ENCODE measurements at places on chromosomes 12 and 14.

- DNase-seq = no peak
Measured at GRCh38 chr12:39176356-39176755, 266.6 kb downstream of the KIF21A start.

- DNase-seq = no peak
Measured at GRCh38 chr14:53692451-53692850, 264.2 kb downstream of the BMP4 start.

- no peak for DNase-seq
Measured at GRCh38 chr14:51041883-51042282, 53.0 kb downstream of the TRIM9 start.

GRCh38 chr12:31859232-31859977 lies 99.8 kb upstream of the RESF1 start:
- DNase-seq = no peak

GRCh38 chr12:69897744-69898143 lies 72.7 kb downstream of the MYRFL start:
- DNase-seq = no peak

- DNase-seq = no peak
Measured at GRCh38 chr14:104513641-104514046, 65.9 kb upstream of the C14orf180 start.

DNA sequence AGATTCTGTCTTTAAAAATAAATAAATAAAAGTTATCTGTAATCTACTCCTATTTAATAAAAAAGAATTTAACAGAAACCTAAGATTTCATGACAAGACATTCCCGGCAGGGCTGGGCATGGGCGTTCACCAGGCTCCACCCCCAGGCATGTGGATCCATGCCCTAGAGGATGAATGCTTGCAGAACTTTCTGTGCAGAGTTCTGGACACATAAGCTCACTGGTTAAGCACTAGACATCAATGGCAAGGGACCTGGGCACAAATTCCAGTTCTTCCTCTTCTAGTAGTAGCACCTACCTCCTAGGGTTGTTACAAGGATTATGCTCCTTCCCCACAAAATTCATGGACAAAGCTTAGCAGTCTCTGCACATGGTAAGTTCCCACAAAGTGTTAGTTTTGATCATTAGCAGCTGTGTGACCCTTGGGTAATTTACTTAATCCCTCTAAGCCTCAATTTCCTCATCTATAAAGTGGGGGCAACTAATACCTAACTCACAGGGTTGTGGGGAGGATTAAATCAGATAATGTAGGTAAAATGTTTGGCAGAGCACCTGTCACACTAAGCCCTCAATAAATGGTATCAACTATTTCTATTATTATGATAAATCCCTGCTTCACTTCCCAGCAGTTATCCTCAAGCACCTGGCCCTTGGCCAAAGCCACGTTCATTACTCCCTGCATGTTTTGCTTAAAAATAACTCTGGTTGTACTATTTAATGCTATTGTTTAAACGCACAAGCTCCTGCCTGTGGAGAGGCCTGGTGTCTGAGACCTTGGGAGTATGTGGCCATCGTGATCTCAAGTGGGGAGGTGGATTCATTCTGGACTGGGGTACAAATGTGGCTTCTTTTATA lies 9.8 kb downstream of the GALNT6 start:
- DNase-seq = no peak

DNA sequence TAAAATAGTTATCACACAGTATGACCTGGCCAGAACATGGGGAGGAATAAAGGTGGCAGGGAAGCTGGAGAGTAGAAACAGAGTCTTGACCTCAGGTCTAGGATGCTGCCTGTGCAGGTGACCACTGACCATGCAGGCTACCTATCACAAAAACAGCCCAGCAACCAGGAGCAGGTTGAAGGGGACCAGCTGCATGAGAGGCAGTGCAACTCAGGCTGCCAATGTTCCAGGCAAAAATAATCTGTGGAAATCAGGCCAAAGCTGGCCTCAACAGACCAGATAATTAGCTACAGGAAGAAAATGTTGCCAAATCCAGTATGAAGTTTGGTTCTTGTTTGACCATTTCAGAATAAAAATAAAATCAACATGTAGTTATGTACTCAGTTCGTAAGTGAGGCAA lies 72.6 kb downstream of the PDE6H start:
- DNase-seq = no peak

DNA sequence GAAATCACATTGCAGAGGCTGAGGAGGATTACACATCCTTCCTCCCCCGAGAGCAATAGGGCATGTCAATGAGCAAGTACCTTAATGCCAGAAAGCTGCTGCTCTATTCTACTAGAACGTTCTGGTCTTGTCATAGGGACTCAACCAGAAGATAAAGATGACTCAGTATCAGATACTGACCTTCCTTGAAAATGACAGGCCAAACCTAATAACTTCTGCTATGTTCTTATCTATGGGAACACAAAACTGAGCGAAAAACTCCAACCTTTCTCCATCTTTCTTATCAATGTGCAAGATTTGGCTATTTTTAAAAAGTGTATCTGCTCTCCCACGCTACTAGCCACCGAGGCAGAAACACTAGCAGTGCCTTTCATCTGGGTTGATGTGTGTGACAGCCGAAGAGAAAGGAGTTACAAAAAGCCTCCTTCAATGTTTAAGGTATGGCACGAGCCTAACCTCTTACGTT lies 5.5 kb downstream of the CCDC92 start:
- no peak for DNase-seq

- no peak for DNase-seq
Measured at GRCh38 chr12:27787559-27787958, 7.5 kb upstream of the MANSC4 start.

- peak; percentile 60 for DNase-seq
Measured at GRCh38 chr12:80709811-80710726, 2.6 kb downstream of the MYF6 start.

GRCh38 chr12:27807063-27807703 lies 27.1 kb upstream of the MANSC4 start:
- no peak for DNase-seq

Data from HuH-7 (cell line).